Left lobe of liver (tissue), 2 donors: ENCODE measurements at places on chromosomes 4 and X.
A peak's percentile ranks its signal among the peaks of the same experiment; 100 is the strongest.

GRCh38 chrX:49919617-49920016 is 2.8 kb upstream of the CLCN5 start:
- DNase-seq: peak; percentile 50

DNA sequence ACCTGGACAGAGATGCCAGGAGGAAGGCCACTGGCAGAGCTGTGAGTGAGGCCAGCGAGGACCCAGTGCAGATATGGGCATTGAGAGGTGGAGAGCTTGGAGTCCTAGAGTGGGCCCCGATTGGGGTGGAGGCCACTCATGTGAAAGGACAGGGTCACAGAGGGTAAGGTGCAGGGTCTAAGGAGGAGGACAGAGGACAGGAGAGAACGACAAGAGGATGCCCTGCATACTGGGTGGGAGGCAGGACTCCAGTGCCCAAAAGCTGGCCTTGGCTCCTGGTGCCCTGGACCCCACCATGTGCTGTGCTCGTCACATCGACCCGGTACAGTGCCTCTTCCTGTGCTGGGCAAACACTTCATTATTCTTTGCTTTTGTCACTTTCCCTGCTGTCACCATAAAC is 66.7 kb downstream of the NAT8L start:
- DNase-seq: no peak

DNA sequence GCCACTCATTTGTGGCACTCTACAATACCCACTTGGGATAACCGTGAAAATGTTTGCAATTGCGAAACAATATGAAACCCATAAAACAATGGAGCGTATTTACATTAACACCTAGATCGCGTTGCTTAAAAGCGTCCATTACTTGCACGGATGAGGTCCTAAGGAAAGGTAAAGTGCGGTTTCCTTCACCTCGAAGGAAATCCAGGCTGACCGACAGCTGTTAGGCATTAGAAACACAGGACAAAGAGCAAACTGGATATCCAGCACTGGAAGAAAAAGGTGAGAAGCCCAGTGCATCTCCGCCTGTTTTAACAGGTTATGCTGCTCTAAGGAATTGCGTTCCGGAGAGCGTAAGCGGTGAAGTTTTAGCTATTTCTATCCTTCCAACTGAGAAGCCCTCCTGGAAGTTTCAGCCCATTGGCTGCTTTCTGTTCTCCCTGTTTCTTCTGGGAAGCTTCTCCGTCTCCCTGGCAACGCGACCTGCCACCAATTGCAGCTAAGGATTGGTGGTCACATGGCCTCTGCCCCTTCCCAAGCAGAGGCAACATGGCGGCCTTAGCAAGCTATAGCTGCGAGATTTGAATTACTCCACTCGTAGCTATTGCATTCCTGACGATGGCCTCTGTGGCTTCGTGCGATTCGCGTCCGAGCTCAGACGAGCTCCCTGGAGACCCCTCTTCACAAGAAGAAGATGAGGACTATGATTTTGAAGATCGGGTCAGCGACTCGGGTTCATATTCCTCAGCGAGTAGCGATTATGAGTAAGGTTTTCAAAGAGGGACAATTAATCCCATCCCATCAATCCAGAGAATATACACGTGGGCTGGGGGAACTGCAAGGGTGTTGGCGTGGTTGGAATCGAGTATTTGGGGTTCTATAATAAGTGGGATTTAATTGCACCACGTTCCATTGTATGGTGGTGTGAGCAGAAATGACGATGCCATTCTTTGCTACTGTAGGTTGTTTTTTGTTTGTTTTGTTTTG is at the start of gene INTU:
Gene INTU (plus strand): TSS at position 538 of the 984 bp plus-strand sequence. CDS start 78 bp downstream, at position 616.
- peak; percentile 91 for DNase-seq

- DNase-seq: no peak
Measured at GRCh38 chr4:83340692-83341343, 6.2 kb upstream of the HPSE start.

- no peak for DNase-seq
Measured at GRCh38 chrX:79117078-79117477, 27.4 kb upstream of the GPR174 start.

DNA sequence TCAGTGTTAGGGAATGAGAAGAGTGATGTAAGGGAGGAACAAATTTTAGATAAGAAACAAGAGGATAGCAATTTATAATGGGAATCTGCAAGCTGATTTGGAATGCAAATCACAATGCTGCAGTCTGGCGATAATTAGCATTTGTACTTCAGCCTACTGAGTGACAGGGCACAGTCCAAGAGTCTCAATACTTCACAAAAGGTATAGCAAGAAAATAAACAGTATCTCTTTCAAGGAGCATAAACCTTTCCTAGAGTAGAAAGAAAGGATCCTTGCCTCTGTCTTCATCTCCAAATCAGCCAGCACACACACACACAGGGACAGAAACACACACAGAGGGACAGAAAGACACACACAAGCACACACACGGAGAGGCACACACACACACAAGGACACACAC is 1.1 kb upstream of the GPM6A start:
- DNase-seq: no peak

GRCh38 chr4:85681221-85681657 is 206.3 kb downstream of the ARHGAP24 start:
- DNase-seq: no peak
